ENCODE measurements at places on chromosomes 12 and 14.

DNA sequence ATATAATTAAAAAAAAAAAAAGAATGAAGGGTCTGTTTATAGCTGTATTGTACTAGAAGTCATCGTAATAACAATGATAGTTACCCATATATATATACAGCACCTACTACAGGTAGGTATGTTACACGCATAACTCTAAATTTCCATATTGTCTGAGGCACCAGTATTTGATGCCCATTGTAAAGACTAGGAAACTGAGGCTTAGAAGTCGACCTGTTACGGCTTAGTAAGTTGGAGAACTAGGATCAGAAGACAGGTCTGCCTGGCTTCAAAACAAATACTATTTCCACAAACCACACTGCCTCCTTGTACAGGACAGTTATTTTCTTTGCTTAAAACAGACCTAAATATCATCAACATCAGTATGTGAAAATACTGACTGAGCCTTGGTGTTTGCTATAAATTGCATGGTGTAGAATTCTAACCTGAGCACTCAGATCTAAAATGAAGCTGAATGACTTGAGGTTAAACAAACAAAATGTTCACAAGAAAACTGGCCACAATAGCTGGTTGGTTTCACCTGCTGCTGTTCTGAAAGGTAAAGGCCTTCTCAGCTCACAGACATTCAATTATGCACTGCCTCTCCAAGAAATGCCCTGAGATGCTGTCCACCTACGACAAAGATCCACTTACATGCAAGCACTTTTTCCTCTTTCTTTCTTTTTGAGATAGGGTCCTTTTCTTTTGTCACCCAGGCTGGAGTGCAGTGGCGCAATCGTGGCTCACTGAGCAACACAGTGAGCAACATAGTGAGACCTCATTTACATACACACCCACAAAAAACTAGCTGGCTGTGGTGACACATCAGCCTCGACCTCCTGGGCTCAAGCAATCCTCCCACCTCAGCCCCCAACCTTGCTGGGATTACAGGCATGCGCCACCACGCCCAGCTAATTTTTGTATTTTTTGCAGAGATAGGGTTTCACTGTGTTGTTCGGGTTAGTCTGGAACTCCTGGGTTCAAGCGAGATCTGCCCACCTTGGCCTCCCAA is 35.7 kb downstream of the SSH1 start:
- no peak for DNase-seq

GRCh38 chr12:101078536-101079285 is 131.3 kb downstream of the SLC5A8 start:
- no peak for DNase-seq

GRCh38 chr14:89186856-89187376 is 230.1 kb downstream of the FOXN3 start:
- no peak for DNase-seq

DNA sequence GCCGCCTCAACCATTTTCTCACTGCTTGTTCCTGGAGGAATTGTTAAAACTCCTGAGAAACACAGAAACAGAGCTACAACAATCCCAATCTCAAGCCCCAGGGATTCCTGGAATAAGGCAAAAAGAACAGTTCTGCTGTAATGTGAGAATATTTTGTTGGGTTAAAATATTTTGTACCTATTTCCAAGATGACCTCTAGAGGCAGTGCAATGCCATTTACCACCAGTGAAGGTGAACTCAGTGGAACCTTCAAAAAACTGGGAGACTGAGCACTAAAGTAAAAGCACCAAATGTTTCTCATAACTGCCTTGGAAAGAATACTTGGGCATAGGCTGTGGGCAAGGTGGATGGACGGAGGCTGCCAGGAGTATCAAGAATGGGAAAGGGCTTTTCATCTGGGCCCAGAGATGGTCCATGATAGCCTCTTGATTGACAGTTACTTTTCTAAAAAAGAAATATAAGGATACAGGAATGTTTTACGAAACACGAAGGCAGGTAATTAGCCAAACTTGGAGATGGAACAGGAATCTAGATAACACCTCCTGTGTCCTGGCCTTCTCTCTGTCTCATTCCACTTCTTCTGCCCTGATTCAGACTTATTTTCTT is 334.0 kb upstream of the FLRT2 start:
- peak; percentile 39 for DNase-seq

DNA sequence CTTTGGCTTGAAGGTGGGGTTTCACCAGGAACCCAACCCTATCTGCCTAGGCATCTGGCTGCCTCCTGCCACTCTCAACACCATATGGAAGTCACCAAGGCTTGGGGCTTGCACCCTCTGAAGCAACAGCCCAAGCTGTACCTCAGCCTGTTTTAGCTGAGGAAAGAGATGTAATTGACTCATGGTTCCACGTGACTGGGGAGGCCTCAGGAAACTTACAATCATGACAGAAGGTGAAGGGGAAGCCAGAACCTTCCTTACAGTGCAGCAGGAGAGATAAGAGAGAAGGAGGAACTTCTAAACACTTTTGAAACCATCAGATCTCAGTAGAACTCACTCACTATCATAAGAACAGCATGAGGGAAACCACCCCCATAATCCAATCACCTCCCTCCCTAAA is 26.9 kb downstream of the GLIPR1L1 start:
- no peak for DNase-seq

GRCh38 chr12:18581232-18581962 is 156.4 kb downstream of the PLCZ1 start:
- no peak for DNase-seq

GRCh38 chr14:65637780-65638179 is 225.2 kb downstream of the FUT8 start:
- DNase-seq, result no peak

- DNase-seq, result no peak
Observed at GRCh38 chr14:94382716-94383596, 5.4 kb downstream of the SERPINA1 start.

All from GM23338 (cell line).